ENCODE measurements at places on chromosomes 2 and 18. TPM values are rescaled to one million over a fixed set of nuclear protein-coding genes. Genes with fewer than 3 reads are reported as not detected.
A peak's percentile ranks its signal among the peaks of the same experiment; 100 is the strongest.

DNA sequence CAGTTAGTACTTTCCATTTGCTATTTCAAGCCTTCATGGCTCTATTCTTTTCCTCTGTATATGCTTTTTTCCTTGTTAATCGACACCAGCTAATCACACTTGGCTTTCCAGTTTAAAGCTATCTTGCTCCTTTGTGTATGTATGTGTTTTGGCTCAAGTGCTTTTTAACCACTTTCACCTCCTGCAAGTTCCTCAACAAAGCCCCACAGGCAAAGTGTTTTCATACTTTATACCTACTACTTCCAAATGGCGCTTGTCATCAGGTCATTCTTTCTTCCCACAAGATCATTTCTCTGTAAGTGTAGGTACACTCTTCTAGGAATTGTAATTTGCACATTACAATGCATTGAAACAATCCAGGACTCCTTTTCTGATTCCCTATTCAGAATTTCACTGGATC lies 64.0 kb upstream of the FIGN start:
- DNase-seq = no peak

- no peak for DNase-seq
Measured at GRCh38 chr2:123738643-123739042, 286.4 kb upstream of the CNTNAP5 start.

- DNase-seq = no peak
Measured at GRCh38 chr2:132804051-132804450, 134.0 kb upstream of the LYPD1 start.

DNA sequence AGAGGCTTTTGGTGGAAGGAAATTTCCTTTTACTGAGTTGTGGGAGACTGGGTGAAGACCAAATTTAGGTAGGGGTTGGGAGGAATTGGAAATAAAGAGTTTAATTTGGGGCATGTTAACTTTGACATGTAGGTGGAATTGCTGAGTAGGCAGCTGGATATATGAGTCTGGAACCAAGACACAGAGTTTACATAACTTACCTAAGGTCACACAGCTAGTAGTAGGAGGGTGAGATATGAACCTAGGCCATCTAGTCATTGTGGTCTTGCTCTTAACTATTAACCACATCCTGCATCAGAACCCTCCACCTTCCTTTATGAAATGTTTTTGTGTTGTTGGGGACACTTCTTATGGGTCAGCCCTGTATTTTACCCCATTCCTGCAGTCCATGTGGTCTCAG lies 113.1 kb downstream of the ICOS start:
- DNase-seq = no peak

- DNase-seq = no peak
Measured at GRCh38 chr2:134246154-134246874, 7.6 kb upstream of the MGAT5 start.

GRCh38 chr2:20135631-20136050 lies 84.2 kb upstream of the LAPTM4A start:
- peak; percentile 85 for DNase-seq

GRCh38 chr2:28391564-28392296 lies 928 bp upstream of the FOSL2 start:
- peak; percentile 83 for DNase-seq

- no peak for DNase-seq
Measured at GRCh38 chr2:235661167-235661937, 167.5 kb downstream of the AGAP1 start.

DNA sequence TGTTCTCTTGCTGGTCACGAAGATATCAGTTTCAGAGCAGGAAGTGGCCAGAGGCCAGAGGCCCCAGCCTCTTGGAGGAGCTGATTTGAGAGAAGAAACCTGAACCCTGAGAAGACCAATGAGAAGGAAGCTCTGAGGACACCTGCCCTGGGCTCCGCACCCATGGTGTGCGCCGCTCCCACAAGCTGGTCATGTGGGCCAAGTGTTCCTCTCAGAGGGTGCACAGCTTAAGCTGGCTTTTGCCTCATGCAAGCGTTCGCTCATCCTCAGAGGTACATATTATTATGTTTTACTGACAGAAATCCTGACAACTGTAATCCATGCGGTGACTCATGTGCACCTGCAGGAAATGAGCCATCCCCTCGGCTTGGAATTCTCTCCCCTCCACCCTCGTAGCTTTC lies 316.1 kb upstream of the MYT1L start:
- no peak for DNase-seq

SULT1C2 gene
- 4.1 TPM for polyA plus RNA-seq

SERPINB2 gene
- polyA plus RNA-seq = 0.46 TPM

SLC38A11 gene
- polyA plus RNA-seq = 2.5 TPM

GAREM1 gene
- 3.6 TPM for polyA plus RNA-seq

RAMP1 gene
- polyA plus RNA-seq = 87.6 TPM

Data from pancreas (tissue), 10 donors.